ENCODE measurements at places on chromosomes 11 and 22.

DNA sequence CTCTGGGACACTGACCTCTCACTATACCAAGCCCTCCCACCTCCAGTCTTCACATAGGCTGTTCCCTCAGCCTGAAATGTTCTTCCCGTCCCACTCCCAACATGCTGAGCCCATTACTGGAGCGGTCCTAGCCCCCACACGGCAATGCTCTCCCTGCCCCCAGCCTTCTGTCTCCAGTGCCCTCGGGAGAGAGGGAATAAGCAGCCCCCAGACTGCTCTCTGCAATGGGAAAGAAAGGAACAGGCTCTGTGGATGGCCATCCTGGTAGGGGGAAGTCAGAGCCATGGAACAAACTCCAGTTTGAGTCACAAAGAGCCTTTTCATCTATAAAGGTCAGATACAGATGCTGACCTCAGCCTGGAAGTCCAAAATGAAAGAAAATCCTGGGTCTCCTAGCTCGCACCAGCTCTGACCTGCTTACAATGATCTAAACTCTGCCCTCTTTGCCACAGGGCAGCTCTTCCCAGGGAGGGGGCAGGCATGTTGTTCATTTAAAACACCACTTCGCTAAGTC is 62.6 kb downstream of the FLRT1 start:
- DNase-seq = no peak

DNA sequence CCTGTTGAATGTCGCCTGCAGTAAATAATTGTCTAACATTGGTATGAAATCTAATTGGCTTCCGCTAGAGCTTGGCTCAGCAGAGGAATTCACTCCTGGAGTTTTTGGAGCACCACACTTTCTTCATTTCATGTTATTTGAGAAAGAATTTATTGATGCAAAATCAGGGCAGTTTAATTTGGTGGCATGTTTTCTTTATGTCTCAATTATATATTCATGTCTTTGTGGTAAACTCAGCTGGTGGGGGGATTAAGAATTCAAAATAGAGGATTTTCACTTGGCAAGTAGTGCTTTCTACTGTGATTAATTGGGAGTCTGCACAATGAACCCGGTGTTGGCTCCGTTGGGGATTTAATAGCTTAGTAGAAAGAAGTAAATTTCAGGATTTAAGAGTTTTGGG is 784.4 kb downstream of the NTM start:
- DNase-seq = no peak

GRCh38 chr11:110339456-110340250 is 43.2 kb upstream of the RDX start:
- DNase-seq = no peak

- no peak for DNase-seq
Measured at GRCh38 chr11:115272925-115273324, 231.3 kb downstream of the CADM1 start.

- no peak for DNase-seq
Measured at GRCh38 chr11:74025467-74026166, 16.7 kb upstream of the UCP3 start.

DNA sequence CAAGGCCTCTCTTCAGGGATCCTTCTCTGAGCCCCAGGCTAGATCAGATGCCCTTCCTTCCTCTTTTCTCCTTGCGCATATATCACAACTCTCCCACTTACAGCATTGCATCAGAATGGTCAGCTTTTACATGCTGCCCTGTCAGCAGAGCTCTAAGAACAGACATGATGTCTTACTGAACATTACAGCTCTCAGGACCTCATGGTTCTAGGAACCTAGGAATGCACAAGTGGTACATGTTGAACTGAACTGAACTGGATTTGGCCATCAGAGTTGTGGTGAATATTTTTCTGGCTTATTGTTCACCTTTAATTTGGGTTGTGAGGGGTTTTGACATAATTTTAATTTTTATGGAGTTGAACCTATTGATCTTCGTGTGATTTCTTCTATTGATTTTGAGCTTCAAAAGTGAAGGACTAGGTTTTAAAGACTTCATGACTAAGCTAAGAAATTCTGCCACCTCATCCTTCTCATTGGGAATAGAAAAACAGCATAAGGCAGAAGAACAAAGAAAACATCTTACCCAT is 37.7 kb upstream of the SPON1 start:
- no peak for DNase-seq

DNA sequence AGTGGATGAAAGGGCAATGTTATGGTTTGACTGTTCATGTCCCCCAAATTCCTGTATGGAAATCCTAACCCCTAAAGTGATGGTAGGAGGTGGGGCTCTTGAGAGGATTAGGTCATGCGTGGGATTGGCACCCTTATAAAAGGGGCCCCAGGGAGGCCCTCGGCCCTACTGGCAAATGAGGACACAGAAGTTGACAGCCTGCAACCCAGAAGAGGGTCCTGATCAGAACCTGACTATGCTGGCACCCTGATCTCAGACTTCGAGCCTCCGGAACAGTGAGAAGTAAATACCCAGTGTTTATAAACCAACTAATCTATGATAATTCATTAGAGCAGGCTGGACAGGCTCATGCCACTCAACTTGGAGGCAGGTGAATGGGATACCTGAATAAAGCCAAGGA is 8.7 kb downstream of the IFITM10 start:
- no peak for DNase-seq

DNA sequence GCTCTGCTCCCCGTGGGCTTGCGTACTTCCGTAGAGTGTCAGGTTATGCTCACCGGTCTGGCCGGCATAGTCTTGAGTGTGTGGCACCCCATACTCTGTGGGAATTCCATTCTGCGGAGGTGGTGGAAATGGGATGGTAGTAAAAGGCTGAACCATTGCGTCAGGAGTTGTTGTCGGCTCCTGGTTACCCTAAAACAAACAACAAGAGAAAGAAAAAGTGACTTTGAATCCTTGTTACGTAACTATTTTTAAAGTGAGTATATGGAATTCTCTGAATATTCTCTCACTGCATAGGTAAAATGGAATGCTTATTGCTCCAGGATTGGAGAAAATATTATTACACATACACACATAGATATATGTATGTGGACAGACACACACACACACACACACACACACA is 92.1 kb downstream of the APOL5 start:
- no peak for DNase-seq

DNA sequence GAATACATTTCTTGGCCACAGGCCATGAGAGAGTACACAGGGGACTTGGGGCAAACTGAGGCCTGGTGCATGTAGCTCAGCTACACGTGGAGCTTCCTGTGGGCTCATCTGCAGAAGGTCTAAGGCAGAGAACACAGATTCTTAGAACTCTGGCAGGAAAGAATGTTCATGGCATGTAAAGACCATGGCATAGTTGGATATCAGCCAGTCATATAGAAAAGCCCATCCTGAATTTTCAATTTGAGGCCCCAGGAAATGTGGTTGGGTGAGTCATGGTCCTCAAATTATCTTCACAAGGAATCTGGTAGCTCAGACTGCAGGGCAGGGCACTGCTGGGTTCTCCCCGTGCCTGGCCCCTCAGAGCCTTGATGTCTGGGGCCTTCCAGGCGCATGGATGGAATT is 13.7 kb upstream of the ST3GAL4 start:
- DNase-seq = no peak

- no peak for DNase-seq
Measured at GRCh38 chr11:126488591-126489370, 133.3 kb downstream of the ST3GAL4 start.

- no peak for DNase-seq
Measured at GRCh38 chr22:19812910-19813309, 41.8 kb downstream of the GNB1L start.

GRCh38 chr11:83292709-83293456 is 6.7 kb upstream of the CCDC90B start:
- DNase-seq = peak; percentile 96

All from NCI-H526 (cell line).